Activated B cell treated with CpG ODN at 0.5 μM for 24 hours (primary cell): ENCODE measurements at places on chromosomes 3 and 15.

GRCh38 chr3:31035681-31036080 lies 141.2 kb upstream of the GADL1 start:
- DNase-seq: no peak

DNA sequence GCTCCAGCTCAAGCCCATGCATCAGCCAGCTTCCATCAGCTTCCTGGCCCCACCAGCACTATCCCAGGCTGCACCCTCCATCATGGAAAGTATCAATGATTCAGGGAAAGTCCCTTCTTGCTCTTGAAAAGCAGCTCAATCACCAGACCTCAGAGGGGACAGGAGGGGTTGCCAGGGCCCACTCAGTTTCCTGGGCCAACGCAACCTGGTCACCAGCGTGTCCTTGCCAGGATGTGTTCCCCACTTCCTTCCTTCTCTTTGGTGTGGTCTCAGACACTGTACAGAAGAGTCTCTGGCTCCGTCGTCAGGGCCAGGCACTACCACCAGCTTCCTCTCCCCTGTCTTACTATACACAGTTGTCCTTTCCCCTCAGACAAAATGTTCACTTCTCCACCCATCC lies 3.0 kb downstream of the HDC start:
- no peak for DNase-seq

DNA sequence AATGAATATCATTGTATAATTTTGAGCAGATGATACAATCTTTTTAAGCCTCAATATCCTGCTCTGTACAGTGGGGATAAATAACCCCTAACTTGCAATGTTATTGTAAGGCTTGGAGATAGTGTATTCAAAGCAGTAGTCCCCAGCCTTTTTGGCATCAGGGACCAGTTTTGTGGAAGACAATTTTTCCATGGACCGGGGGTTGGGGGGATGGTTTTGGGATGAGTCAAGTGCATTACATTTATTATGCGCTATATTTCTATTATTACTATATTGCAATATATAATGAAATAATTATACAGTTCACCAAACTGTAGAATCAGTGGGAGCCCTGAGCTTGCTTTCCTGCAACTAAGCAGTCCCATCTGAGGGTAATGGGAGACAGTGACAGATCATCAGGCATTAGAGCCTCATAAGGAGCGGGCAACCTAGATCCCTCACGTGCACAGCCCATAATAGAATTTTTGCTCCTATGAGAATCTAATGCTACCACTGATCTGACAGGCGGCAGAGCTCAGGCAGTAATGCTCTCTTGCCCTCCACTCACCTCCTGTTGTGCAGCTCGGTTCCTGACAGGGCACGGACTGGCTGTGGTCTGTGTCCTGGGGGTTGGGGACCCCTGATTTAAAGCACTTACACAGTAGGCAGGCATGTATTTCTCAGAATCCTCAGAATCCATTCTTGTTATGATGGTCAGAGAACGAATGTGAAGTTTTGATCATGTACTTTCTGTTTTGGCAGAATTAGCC lies 102.2 kb downstream of the PTPRG start:
- no peak for DNase-seq

DNA sequence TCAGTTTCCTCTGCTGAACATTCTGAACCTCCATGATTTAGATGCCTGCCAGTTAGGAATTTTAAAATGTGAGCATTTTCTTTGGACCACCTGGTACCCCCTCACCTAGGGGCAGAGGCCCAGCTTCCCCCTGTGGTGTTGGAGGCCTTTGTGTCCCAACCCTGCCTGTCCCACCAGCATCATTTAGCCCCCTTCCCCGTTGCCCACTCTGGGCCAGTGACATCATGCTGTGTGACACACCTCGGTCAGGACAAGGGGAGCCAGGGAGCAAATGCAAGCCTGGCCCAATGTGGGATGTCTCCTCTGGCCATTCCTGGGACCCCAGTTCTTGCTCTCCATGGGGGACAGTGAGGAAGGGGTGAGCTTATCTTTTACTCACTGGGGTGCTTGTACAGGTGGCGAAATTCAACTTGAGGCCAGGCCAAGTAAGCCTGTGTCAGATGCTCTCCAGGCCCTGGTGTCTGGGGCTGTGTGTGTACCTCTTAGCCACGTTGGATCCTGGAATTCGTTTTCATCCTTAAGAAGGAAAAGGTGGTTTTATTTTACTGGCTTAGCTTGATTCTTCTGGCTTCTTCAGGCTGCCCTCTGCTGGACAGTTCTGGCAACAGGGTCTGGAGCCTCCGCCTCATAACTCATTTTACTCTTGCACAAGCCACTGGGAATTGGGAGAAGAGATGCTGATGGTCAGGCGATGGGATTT lies 49.7 kb upstream of the MYZAP start:
- DNase-seq: no peak

DNA sequence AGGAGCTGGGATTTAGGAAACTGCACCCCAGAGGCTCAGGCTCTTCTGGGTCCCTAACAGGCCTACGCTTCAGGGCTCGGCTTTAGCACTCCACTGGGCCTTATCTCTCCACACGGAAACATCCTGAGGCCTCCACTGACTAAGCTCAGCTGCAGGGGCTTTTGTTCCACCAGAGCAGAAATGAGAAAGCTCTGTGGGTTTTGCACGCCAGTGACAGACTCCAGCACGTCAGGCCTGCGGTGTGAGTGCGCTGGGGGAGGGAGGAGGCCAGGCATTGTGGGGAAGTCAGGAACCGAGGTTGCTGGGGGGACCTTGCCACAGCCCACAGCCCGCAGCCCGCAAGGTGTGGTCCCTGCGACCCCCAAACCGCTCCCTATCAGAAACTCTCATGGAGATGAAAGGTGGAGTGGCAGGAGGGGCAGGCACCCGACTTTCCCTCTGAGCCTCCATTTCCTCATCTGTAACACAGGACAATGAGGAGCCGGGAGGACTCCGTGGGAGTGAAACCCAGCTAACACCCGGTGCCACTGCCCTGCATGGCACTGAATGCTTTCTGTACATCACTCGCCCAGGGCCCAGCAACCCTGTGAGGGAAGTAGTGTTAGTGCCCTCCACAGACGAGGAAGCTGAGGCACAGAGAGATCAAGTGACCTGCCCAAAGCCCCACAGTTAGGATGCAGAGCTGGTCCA lies 106.5 kb downstream of the TPRA1 start:
- DNase-seq: no peak

- no peak for DNase-seq
Measured at GRCh38 chr3:144516589-144516988, 545.0 kb downstream of the DIPK2A start.

DNA sequence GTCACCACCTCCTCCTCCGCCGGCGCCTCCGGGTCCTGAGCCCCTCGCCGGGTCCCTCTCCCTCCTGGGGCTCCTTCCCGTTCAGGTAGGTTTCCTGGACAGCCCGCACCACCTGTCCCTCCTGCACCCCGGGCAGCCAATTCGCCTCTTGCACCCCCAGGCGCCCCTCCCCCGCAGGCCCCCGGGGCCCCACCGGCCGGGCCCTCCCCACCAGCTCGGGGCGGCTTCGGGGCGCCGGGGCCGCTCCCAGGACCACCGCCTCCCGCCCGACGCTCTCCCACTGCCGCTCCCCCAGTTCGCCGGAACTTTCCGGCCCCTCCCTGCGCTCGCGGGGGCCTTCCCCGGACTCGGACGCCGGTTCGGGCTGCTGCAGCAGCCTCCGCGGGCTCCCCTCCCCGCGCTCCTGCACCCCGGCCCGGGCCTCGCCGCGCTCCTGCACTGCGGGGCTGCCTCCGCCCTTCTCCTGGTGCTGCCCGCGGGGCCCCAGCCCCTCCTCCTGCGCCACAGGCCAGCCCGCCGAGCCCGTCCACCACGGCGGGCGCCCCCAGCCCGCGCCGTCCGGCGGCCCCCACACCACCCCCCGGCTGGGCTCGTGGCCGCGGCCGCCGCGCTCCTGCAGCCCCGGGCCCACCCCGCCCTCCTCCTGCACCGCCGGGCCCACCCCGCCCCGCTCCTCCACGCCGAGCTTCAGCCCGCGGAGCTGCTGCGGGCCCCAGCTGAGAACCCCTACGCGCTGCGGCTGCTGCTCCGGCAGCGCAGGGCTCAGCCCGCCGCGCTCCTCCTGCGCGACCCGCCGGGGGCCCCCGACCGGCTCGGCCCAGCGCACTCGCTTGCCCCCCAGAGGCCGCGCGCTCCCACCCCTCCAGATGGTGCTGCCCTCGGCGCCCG lies 587 bp upstream of the TNK2 start:
- DNase-seq: no peak

DNA sequence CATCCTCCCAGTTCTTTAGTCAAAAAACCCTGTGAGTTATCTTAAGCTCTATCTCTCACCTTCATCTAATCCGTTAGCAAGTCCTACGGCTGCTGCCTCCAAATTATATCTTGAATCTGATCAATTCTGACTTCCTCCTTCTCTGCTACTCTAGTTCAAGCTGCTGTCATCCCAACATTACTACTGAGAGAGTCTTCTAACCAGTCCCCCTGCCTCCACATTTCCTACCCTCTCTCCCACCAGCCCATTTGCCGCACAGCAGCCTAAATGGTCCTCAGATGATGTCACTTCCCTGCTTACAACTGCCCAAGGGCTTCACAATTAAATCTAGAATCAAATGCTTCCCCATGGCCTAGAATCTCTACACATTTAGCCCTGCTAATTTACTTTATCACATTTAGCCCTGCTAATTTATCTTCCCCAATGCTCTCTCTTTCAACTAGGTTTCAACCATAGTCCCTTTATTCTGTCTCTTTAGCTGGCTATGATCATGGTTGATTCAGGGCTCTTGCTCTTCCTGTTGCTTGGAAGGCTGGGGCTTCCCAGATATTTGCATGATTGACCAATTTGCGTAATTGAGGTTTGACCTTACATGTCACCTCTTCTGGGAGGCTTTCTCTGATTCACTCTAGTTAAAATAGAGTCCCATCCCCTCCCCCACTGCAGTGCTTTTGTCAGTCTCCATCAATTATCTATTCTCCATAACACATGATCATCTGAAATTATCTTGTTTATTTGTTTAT lies 11.0 kb upstream of the ARL14 start:
- no peak for DNase-seq

- DNase-seq: no peak
Measured at GRCh38 chr15:73200339-73200738, 148.1 kb downstream of the NEO1 start.

GRCh38 chr3:152672320-152672649 lies 162.6 kb upstream of the P2RY1 start:
- no peak for DNase-seq

GRCh38 chr3:23668430-23668904 lies 137.3 kb upstream of the UBE2E1 start:
- DNase-seq: no peak

- DNase-seq: no peak
Measured at GRCh38 chr3:62567097-62568021, 194.0 kb upstream of the FEZF2 start.

DNA sequence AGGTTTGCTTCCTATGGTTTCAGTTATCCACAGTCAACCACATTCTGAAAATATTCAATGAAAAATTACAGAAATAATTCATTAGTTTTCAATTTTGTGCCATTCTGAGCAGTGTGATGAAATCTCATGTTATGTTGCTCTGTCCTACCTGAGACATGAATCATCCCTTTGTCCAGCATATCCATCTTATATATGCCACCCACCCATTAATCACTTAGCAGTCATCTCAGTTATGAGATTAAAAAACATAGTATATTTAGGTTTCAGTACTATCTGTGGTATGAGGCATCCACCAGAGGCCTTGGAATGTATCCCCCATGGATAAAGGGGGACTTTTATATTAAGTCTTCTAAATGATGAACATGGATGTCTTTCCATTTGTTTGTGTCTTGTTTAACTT lies 64.7 kb upstream of the PROK2 start:
- DNase-seq: no peak

DNA sequence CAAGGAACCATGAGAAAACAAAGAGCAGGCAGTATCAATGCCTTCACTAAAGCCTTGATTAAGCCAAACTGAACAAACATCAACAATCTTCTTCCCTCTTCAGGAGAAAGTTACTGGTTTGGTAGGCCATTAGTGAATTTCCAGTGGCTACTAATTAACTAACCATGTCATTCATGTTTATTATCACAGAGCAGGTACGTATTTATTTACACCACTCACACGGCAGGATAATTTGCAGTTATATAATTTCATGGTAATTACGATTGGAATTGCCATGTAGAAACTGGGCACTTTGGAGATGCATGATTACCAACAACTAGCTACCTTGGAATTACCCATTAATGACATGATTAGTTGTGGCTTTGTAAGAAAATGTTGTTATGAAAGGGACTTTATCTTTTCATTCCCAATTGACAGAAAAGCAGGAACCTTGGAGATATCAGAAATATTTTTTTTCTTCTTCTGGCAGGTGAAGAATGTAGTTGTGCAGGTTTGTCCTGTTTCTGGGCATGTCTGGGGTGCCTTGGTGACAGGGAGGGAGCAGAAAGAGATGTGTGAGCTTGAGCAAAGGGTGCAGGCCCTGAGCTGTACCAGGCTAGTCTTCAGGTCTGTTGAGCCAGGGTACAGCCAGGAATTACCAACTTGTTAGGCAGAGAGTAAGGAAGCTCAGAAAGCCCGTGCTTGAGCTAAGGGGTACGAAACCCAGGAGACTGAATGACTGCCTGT lies 310.7 kb downstream of the RORA start:
- no peak for DNase-seq

GRCh38 chr3:16280671-16281070 lies 15.7 kb downstream of the OXNAD1 start:
- DNase-seq: no peak
